Brain (organoid and tissue), 16 donors: ENCODE measurements at places on chromosomes 3 and 15.

- no peak for DNase-seq
Observed at GRCh38 chr15:90261811-90262210, 3.7 kb upstream of the NGRN start.

- DNase-seq = no peak
Observed at GRCh38 chr3:9742560-9742959, 7.2 kb upstream of the OGG1 start.

DNA sequence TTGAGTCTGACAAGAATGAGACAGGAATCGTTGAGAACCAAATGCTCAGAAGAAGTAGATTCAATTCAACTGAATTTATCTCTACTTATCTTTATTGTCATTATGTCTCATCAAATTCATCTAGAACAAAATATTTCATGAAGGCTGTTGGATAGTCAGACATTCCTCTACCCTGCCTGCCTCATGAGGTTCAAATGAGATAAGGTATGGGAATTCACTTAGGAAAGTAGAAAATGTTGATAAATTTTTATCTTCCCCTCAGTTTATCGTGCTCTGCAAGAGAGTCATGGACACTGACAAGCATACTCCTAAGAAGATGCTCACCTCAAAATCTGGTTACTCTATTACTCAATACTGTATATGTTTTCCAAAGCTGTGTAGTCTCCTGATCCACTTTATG lies 149.7 kb upstream of the CDIN1 start:
- DNase-seq = no peak

GRCh38 chr15:95733931-95734330 lies 596.6 kb upstream of the NR2F2 start:
- DNase-seq = no peak

DNA sequence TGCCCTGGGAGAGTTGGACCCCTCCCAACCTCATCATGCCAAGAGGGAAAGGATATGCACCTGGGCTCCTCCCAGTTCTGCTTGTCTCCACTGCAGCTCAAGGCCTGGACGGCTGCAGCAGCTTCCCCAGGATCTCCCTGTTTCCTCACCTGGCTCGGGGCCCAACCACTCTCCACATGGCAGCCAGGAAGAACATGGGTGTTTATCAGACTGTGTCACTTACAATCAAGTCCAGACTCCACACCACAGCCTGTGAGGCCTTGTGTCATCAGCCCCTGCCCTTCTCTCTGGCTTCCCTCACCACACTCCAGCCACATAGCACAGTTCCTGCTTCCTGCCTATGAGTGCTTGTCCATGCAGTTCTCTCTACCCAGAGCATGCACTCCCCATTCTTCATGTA lies 534.4 kb downstream of the EPHB1 start:
- no peak for DNase-seq

- peak; percentile 26 for DNase-seq
Observed at GRCh38 chr15:38440353-38441129, 13.4 kb upstream of the FAM98B start.

DNA sequence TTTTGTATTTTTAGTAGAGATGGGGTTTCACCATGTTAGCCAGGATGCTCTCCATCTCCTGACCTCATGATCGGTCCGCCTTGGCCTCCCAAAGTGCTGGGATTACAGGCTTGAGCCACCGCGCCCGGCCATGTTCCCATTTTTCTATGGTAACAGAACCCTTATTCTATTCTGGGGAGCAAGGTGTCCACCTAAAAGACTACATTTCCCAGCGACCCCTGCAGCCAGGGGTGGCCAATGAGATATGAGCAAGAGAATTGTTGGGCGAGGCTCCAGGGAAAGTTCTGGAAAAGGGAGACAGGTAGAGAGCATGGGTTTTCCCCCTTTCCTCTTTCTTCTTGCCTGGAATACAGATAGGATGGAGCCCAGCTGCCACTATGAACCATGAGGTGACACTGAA lies 96.9 kb downstream of the LINGO1 start:
- DNase-seq = no peak

- no peak for DNase-seq
Observed at GRCh38 chr3:125278155-125278554, 65.6 kb upstream of the SLC12A8 start.

- DNase-seq = no peak
Observed at GRCh38 chr3:10993729-10994065, 1.1 kb downstream of the SLC6A1 start.

- DNase-seq = no peak
Observed at GRCh38 chr3:182105875-182106274, 394.1 kb downstream of the SOX2 start.

DNA sequence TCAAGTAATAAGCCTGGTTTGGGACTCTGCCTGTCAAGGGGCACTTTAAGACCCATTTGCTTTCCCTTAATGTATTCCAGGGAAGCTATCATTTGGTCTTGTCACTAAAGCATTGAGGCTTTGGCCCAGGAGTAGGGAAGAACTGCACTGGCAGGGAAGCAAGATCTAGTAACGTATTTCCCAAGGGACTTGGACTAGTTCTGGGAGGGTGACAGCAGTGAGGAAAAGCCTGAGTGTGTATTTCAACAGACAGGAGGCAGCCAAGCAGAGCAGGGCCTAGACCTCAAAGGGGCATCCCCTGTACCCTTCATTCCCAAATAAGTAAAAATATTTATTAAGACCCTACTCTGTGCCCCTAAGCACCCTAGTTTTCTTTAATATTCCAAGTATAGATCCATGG lies 92.8 kb downstream of the SRGAP3 start:
- DNase-seq = no peak

GRCh38 chr15:39127925-39128617 lies 452.8 kb upstream of the THBS1 start:
- DNase-seq = no peak

- no peak for DNase-seq
Observed at GRCh38 chr3:32194653-32195052, 43.8 kb upstream of the CMTM8 start.

DNA sequence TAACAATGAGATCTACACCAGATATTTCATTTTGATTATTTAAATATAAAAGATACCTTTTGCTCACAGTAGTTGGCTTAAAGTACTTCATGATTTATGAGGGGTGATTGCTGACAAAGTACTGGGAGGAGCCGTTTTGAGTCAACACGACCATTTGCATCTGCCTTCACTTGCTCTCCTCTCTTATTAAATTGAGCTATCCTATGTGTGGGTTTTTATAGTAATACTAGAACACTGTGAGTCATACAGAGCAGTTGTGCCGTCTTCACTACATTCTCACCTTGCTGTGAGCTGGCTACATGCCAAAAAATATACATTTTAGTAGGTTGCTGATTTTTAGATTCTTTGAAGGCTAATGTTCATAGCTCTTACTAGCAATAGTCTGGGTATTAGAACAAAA lies 161.2 kb downstream of the ALCAM start:
- no peak for DNase-seq

- DNase-seq = no peak
Observed at GRCh38 chr15:60079210-60079609, 75.1 kb downstream of the FOXB1 start.

DNA sequence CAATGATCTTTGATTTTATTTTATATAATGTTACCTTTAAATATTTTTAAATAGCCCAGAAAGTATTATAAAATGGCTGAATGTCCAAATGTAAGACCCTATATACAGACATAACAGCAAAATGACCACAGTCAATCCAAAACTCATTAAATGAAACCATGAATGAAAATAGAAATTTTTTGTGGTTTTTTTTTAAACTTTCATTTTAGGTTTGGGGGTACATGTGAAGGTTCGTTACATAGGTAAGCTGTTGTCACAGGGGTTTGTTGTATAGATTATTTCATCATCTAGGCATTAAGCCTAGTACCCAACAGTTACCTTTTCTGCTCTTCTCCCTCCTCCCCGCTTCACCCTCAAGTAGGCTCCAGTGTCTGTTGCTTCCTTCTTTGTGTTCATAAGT lies 108.8 kb downstream of the FAIM start:
- DNase-seq = no peak

GRCh38 chr3:10149226-10149625 lies 7.6 kb downstream of the VHL start:
- no peak for DNase-seq

DNA sequence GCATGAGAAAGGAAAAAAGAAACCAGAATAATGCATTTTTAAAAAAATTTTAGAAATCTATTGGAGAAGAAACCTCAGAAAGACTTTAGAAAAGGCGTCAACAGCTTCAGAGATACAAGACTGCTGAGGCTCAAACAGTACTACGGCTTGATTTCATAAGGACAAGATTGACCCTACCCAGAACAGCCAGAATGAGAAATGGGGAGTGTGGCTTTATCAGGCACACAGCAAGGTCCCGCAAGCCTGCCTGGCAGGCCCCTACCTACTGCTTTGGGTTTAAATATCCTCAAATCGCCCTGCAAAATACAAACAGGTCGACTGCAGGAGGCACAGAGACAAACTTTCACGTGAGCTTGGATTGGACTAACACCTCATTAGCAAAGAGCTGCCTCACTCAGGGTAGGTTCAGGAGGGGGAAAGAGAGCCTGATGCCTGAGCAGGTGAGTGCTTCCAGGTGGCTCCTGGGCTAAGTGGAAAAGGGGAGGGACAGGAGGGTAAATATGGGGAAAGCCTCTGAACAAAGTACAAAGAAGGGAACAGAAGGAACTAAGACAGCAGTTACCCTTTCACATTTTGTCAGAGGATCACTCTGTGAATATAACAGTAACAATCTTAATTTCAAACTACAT lies 87.5 kb downstream of the RORA start:
- no peak for DNase-seq

DNA sequence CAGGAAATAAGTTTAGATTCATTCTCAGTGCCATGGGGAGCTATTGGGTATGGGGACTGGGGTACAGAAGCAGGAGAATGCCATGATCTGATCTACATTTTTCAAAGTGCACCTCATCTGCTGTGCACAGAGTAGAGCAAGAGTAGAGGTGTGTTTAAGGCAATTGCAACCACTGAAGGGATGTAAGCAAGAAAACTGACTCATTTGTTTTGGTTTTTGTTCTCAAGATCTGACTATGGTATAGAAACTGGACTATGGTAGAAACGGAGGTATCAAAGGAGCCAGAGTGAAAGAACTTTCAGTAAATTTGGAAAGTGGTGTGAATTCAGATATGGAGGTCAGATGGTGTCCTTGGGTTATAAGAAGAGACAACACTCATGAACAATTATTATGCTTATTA lies 86.2 kb upstream of the CMSS1 start:
- DNase-seq = no peak

DNA sequence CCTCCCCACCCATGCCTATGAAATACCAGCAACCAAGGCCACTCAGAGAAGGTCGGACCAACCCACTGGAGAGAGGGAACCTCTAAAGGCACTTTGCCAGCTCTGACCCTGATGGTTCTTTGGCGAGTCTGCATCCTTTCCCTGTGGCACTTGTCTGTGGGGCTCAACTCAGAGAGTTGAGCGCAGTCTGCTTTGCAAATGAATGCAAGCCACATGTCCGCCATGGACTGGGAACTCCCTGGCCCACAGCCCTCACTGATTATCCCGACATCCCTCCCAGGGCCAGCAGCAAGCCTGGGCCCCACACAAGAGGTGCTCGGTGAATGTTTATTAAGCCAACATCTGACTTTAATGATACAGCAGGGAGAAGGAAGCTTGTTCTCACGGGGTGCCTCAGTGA lies 55.5 kb upstream of the HES1 start:
- peak; percentile 67 for DNase-seq

DNA sequence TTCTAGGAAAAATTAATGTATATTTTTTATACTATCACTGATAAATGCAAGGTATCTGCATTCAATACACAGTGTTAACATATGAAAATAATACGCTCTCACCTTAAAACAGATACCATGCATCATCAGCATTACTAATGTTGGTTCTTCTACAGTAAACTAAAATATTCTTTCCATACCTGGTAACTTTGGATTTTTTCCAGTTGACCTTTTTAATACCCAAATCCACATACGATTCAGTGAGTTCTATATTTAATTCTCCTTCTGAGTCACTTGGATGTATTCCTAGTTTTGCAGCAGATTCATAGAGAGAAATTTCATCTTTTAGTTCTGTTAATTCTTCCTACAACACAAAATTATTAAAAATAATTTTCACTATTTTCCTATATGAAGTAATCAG lies 29.9 kb downstream of the CEP152 start:
- no peak for DNase-seq

- no peak for DNase-seq
Observed at GRCh38 chr3:84318273-84318809, 640.4 kb upstream of the CADM2 start.

DNA sequence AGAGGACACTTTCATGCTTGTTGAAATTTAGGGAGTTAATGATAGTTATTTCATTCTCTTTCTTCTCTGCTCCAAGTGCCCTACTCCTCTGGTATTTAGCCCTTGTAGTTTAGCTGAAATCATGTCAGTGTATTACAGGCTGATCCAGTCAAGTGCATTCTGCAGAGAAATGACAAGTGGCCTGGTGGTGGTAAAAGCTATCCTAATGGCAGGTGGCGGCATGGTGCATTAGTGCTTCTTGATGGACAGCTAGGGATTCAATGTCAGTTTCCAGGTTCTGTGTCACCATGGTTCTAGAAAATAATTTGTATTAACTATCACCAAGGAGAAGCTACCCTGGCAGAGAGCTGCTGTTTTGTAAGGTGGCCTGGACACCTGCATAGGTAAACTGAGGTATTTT lies 90.0 kb upstream of the BNIP2 start:
- no peak for DNase-seq

- DNase-seq = no peak
Observed at GRCh38 chr15:57337868-57338411, 38.4 kb upstream of the CGNL1 start.

- DNase-seq = peak; percentile 53
Observed at GRCh38 chr3:13479332-13479581, 849 bp upstream of the HDAC11 start.

DNA sequence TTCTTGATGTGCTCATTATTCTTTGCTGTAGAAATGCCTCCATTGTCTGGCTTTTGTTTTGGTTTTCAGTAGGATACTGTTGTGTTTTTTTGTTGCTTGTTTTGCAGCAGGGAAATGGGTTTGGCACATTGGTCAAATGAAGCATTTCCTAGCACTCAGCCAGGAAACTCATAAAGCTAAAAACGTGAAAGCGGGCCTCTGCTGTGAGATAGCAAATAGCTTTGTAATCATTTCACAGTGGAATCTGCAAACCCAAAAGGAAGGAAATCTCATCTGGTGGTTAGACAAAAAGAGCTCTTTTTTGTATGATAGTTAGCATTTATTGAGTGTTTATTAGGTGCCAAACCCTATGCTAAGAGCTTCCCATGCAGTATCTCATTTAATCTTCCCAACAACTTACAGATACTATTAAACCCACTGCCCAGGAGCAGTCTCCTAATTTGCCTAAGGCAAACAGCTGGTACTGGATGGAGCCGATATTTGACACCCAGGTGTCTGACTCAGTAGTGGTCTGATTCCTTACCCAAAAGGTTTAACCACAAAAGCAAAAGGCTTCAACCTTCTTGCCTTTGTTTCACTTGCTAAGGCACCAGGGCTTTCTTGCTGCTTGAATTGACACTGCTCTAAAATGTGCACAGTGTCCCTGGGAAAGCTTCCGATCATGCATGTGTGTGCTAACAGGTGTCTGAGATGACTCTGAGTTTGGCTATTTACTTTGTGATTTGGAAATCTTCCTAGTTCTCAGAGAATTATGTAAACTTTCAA lies 527.9 kb upstream of the MDFIC2 start:
- DNase-seq = no peak
